Stimulated activated CD8-positive, alpha-beta memory T cell treated with anti-CD3 and anti-CD28 coated beads, Interleukin-7, amount 100 ng/mL, for 1 hour (primary cell): ENCODE measurements at places on chromosomes 1 and 21.

DNA sequence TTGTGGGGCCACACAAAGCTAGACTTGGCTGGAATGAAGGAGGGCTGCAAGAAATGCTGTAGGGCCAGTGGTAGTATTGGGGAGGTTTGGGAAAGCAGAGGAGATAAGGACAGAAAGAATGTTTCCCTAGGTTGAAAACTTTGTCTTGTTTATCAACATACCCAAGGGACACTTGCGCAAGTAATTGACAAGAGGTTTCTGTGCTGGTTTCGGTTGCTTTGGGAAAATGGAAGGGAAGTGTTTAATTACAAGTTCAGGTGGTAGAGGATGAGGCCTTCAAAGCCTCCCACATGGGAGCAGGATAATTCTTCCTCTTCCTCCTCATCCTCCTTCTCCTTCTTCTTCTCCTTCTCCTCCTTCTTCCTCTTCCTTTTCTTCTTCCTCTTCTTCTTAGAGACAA is 182.1 kb upstream of the LMO4 start:
- DNase-seq: no peak

DNA sequence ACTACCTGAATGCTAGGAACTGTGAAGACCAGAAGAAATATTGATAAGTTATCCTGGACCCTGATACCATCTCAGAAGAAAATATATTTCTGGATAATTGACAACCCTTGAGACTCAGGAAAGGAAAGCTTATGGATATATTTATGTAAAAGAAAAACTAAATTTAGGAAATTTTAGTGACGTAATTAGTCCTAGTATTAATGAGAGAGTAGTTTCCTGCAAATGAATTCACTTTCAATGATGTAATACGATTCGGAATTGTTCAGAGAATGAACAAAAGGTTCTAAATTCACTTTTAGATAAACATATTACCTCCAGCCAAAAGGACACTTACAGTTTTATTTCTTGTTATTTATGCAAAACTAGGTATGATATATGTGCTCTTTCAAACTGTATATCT is 1120.1 kb upstream of the NCAM2 start:
- DNase-seq: no peak

DNA sequence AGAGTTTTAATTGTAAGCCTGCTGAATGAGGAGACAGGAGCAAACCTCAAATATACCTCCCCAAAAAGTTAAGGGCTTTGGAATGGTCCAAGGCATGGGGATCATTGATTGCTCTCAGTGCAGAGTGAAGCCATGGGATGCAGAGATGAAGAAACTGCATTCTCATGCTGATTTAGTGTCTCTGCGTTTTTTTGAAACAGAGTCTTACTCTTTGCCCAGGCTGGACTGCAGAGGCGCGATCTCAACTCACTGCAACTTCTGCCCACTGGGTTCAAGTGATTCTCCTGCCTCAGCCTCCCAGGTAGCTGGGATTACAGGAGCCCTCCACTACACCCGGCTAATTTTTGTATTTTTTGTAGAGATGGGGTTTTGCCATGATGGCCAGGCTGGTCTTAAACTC is 99.3 kb upstream of the ETV3 start:
- DNase-seq: no peak

DNA sequence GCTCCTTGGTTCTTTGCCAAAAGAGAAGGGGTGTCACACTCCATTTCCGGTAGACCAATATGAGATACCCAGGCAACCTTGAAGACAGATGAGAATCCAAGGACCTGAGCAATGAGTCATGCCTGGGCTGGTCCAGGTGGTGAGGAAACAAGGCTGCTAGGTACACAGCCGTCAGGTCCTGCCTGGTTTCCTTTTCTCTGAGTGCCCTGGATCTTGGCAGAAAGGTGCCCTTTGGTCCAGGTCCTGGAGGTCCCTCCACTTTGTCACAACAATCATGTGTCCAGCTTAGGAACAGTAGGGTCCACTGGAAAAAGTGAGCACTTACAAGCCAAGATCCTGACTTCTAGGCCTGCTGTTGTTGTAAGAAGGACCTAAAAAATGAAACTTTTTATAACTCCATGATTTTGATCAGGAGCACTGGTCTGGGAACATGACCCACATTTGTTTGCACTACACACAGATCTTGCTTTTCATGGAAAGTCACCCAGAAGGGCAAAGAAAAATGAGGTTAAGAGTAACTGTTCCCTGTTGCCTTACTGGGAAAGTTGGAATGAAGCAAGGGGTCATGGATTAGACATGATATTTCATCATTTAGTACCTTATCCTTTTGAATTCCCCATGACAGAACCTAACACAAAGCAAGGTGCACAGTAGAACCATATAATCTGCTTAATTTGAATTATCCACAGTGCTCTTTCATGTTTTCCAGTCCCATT is 94.7 kb downstream of the PAPPA2 start:
- no peak for DNase-seq

GRCh38 chr1:59687081-59687480 is 127.7 kb upstream of the HOOK1 start:
- DNase-seq: no peak

DNA sequence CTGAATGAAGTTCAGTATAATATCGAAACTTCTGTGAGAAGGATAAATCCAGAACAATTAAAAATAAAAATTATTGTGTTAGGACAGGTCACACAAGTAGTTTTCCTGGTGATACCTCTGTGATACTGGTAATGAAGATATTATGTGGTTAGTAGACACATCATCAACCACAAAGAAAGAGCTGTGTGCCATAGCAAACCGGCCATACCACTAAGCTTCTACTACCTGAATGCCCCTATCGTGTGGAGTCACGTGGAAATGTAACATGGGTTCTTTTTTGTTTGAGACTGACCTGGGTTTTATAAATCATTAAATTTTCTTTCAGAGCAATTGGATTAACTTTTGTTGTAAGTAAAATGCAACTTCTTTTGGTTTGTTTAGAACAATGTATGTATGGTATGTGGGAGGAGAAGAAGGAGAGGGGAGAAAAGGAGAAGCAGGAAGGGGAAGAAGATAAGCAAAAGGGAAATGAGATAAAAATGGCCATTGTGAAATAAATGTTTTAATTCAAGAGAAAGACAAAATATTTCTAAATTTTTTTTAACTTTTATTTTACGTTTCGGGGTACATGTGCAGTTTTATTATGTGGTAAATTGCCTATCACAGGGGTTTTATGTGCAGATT is 58.2 kb upstream of the LRRC8B start:
- no peak for DNase-seq

DNA sequence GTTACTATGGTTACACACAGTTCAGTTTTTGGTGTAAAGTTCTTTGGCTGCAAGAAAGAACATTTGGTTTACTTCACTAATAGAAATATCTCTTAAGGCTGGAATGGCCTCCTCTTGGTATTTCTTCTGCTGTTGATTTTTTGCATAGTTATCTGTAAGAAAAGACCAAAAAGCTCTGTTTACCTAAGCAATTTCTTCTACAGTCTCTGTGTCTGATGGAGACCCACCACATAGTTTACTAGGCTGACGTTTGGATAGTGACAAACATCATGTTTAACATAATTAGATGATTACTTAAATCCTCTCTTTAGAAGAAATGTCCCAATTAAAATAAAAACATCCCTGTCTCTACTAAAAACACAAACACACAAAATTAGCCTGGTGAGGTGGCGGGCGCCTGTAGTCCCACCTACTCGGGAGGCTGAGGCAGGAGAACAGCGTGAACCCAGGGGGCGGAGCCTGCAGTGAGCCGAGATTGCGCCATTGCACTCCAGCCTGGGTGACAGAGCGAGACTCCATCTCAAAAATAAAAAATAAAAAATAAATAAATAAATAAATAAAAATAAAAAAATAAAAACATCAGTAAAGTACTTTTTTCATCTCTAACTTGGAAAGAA is 7.2 kb downstream of the PIGP start:
- no peak for DNase-seq

DNA sequence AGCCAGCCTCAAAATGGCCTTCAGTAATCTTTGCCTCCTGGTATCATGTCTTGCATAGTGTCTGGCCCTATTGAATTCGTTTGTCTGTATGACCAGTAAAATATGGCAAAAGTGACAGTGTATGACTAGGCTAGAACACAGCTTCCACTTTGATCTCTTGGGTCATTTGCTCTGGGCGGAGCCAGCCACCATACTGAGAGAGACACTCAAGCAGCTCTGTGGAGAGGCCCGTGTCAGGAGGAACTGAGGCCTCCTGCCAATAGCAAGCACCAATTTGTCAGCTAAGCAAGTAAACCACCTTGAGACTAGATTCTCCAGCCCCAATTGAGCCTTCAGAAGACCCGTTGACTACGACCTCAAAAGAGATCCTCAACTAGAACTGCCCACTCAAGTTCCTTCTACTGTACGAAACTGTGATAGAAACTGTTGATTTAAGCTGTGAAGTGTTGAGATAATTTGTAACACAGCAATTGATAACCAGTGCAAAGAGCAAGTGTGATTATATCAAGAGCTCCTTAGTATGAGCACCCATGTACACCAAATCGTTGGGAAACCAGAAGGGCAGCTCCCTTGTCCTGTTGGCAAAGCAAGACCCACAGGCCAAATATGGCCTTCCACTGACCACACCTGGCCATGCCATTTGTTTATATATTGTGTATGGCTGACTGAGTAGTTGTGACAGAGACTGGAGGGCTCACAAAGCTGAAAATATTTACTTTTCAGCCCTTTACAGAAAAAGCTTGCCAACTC is 52.7 kb upstream of the SERBP1 start:
- no peak for DNase-seq

- DNase-seq: no peak
These were observed 171.7 kb upstream of the FGGY start for GRCh38 chr1:59125154-59125553.

DNA sequence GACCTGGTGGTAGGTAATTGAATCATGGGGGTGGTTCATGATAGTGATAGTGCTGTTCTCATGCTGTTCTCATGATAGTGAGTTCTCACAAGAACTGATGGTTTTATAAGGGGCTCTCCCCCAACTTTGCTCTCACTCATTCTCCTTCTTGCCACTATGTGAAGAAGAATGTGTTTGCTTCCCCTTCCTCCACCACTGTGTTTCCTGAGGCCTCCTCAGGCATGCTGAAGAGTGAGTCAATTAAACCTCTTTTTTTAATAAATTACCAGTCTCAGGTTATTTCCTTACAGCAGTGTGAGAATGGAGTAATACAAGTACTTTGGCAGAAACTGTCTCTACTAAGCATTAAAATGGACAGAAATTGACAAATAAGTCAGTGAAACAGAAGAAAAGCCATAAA is 21.6 kb downstream of the RAB3GAP2 start:
- no peak for DNase-seq

- no peak for DNase-seq
These were observed 221.3 kb downstream of the COL24A1 start for GRCh38 chr1:85935234-85935633.

DNA sequence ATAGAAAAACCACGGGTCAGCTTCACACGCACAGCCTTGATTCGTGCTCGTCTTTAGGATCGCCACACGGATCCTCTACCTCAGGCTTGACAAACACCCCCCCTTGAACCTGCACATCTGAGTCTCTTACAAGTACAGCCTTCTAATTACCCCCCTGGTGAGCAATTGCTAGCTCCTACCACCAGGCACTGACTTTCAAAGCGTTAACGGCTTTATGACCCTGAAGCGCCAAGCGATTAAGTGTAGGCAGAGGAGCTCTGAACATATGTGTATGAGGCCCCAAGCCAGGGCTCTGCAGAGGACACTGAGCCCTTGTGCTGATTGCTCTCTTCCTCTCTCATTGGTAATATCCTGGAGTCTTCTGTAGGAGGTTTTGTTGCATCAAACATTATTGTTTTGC is 55.7 kb upstream of the EPHA8 start:
- DNase-seq: no peak

DNA sequence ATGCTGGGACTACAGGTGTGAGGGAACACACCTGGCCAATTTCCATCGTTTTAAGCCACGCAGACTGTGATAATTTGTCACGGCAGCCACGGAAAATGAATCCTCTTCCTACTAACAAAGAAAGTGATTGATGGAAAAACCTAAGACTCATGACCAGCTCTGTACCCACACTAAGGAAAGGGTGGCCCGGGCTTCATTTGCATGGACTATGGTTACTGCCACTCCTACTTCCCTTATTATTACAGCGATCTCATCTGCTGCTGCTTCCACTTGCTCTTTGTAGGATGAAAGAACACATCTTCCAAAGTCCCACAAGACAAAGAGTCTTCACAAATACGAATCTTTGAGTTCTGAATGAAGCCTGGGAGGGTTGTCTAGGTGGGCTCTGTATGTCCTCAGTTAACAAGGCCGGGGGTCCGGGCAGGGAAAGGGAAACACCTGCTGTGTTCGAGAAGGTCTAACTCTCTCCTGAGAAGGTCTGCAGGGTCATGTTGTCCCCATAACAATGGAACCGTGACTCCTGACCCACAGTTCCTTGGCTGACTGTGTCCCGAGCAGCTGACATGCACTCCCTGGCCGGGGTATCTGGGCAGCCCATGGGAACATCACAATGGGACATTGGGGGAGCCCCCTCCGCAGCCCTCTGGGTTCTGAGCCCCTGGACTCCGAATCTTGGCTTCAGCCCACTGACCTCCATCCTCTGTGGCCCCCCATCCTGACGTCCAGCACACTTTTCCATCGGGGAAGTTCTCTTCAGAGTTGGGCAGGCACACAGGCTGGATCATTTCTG is 13.3 kb upstream of the TFF1 start:
- DNase-seq: no peak

DNA sequence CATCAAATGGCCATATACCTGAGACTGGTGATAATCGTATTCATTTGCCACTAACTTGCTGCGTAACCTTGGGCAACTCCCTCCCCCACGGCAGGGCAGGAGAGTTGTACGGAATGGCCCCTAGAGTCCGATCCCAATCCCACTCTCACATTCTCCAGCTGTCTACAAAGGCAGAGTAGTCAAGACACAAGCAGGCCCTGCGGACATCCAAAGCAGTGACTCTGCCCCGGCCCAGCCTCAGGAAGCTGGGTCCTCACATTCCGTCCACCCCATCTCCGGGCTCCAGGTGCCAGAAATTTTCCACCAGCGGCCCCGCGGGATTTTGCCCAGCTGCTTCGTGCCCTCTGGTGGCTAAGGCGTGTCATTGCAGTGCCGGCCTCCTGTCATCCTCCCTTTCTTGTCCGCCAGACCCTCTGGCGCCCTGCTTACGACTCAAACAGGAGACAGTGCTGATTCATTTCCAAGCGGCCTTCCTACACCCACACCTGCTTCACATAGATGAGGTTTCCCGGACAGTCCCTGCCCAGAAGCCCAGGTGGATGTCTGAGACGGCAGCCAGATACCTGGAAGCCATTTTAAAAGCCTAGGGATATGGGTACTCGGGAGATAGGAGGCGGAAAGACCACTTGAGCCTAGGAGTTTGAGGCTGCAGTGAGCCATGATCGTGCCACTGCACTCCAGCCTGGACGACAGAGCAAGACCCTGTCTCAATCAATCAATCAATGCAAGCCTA is 2.9 kb upstream of the S100A2 start:
- DNase-seq: peak; percentile 58
